Kidney (tissue), 22 donors: ENCODE measurements at places on chromosomes 2 and 18. TPM values are rescaled to one million over a fixed set of nuclear protein-coding genes. Genes with fewer than 3 reads are reported as not detected.

DNA sequence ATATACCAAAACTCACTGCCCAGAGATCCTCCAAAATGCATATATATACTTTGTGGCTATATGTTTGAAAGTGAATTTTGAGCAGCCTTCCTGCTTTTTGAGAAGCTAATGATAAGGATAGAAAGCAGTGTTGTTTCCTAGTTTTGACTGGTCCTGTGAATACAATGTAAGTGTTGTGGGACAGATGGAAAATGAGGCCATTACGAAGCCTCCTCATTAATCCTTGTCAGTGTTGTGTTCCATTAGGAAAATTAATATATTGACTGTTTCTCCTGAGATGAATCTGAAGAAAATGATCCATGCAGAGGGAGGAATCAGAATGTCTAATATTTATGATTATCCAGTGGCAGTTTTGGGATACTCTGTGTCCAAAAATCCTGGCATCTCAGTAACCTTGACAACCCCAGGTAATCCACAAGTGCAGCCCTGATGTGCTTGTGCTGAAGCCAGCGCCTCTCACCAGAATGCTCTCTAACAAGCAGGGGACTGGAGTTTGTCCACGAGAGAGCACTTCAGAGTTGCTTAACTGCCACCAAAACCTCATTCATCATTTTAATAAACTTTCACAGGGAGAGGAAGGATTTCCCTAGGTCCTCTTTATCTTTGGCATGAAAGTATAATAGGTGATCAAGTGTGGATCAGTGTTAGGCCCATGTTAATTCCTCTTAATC, 418.6 kb downstream of the CMPK2 start:
- no peak for DNase-seq

DNA sequence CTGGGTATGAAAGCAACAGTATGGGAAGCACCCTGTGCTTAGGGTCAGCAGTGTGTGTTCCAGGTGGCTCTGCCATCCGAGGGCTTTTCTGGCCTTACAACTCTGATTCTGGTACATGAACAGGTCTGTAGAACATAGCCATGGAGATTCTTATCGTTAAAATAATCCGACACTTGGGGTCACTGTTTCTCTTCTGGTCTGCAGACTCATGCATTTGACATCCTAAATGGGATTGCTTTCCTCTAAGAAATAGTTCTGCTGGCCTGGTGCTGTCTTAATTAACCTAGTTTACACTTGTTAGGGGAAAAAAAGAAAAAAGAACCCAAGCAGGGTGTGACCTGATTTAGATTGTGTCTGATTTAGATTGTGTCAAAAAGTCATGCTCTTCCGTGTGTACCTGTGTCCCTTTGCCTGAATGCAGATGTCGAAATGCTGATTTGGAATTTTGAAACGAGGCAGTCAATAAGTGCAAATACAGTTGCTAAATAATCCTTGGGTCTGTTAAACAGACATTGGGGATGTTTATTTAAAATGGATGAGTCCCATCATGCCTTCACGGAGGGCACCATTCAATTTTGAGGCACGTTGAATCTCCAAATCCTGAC, 59.6 kb downstream of the TRPM8 start:
- no peak for DNase-seq

DNA sequence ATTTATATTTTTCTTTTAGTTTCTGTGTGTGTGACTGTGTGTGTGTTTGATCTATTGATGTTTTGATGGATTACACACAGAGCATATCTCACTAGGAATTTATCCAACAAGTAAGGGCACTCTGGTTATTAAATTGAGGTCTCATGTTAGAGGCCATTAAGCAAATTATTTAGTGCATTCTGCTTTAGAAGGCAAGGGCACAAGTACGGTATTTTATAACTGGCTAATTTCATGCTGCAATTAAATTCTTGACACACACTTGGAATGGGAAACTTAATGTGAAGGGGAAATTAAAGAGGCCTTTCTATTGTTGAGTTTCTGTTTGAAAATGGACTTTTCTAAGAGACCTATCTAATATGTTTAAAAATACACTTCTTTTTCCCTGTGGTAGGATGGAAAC, 25.8 kb downstream of the NYAP2 start:
- DNase-seq, result no peak

- peak; percentile 78 for DNase-seq
Measured at GRCh38 chr18:50203801-50204604, 9.1 kb upstream of the MYO5B start.

DNA sequence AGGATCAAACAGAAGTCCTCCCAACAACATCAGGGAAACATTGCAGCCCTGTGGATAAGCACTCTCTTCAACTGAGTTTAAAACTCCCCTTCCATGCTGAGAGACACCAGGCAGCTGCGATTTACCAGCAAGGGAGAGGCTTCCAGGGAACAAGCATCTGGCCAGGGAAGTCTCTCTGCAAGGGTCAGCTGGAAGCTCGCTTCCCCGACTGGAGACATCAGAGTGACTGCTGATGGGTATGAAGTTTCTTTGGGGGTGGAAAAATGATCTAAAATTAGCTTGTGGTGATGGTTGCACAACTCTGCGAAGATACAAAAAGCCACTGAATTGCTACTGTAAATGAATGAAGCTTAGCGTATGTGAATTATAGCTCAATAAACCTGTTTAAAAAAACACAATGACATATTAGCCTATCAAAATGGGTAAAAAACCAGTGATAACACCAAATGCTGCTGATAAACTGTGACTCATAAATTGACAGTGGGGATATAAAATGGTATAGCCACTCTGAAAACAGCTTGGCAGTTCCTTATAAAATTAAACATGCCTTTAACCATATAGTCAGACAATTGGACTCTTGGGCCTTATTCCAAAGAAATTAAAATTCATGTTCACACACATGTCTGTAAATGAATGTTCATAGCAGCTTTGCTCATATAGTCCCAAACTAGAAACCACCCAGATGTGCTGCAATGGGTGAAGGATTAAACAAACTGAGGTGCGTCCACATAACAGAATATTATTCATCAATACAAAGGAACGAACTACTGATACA, 1082.0 kb downstream of the SOCS6 start:
- no peak for DNase-seq

DNA sequence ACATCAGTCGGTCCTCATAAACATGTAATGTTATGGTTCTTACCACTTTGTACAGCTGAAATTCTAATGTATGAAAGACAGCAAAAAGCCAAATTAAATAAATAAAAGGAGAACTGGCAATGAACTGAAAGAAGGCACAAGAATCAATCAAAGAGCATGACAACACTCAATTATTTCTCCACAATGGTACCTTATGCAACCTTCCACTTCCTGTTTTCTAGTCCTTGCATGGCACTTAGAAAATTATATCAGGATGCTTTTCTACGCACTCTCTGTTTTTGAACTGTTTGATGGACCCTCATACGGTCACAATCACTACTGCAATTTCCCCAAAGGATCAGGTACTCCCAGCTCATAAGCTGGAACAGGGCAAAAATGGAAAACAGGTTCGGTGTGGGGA, 81.6 kb downstream of the EPB41L3 start:
- DNase-seq, result no peak

Gene IL37
- not detected for polyA plus RNA-seq

Gene POU3F3
- 31.4 TPM for polyA plus RNA-seq

Gene AGAP1
- 8.1 TPM for polyA plus RNA-seq

Gene SCYGR5
- polyA plus RNA-seq, result not detected
